Activated naive CD4-positive, alpha-beta T cell treated with Interleukin-2 at 50 U/mL for 16 hours (primary cell): ENCODE measurements at places on chromosomes 4 and X.

DNA sequence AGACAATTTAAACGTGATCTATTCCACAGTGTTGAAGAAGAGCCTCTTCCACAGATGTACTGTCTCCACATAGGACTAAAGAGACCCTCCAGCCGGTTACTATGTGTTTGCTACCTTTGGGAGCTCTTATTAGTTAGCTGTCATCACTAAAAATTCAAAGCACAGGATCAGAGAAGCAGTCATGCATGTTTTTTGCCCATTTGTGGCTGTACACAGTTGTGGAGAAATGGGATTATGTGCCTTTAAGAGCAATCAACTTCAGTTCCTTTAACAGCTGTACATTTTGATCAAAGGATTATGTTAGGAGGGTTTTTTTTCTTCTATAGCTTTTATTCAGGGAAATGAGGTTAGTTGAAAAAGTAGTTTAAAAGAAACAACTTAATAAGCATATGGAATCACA lies 149.0 kb upstream of the SPOCK3 start:
- DNase-seq, result no peak

DNA sequence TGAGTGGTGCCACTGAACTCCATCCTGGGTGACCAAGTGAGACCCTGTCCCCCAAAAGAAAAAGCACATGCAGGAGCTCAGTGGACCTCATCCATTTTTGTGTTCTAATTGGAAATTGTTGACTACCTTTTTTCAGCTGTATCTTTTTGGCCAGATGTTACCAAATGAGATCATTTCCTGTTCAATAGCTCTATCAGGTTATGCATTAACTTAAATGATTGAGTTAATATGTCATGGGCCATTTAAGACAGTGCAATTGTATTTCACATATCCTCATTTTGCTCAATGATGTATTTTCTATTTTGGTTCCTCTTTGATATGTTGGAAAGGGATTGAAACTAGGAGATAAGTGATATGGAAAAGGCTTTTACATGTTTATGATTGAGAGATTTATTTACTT lies 26.2 kb upstream of the RHOH start:
- no peak for DNase-seq

GRCh38 chr4:64417974-64418373 lies 8.7 kb upstream of the TECRL start:
- no peak for DNase-seq

- DNase-seq, result no peak
Measured at GRCh38 chr4:498328-498904, 540 bp downstream of the ZNF721 start.

DNA sequence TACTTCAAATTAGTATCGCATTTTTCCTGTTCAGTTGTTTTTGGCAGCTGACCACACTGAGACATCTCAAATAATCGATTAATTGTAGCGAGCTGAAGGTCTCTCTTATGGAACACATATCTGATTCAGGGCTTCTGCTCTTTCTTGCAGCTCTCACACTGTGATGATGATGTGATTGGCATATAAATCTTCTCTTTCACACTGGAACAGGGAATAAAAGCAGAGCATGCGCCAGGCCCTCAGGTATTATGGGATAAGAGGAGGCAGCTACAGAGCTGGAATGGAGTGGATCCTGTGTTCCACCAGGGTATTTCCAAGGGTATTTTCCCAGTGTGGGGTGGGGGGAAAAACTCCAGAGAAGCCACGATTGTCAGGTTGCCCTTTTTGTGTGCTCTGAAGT lies 265.4 kb upstream of the CASK start:
- DNase-seq, result no peak

GRCh38 chr4:183765251-183765911 lies 106.3 kb downstream of the TRAPPC11 start:
- DNase-seq, result no peak

GRCh38 chr4:70637239-70637913 lies 8.8 kb downstream of the ENAM start:
- no peak for DNase-seq

- DNase-seq, result peak; percentile 49
Measured at GRCh38 chr4:26150948-26151347, 169.9 kb upstream of the RBPJ start.

- DNase-seq, result no peak
Measured at GRCh38 chrX:15059474-15059873, 186.3 kb downstream of the MOSPD2 start.

GRCh38 chr4:78244705-78245485 lies 187.8 kb downstream of the FRAS1 start:
- no peak for DNase-seq

GRCh38 chrX:39487166-39487968 lies 610.4 kb downstream of the BCOR start:
- DNase-seq, result no peak

DNA sequence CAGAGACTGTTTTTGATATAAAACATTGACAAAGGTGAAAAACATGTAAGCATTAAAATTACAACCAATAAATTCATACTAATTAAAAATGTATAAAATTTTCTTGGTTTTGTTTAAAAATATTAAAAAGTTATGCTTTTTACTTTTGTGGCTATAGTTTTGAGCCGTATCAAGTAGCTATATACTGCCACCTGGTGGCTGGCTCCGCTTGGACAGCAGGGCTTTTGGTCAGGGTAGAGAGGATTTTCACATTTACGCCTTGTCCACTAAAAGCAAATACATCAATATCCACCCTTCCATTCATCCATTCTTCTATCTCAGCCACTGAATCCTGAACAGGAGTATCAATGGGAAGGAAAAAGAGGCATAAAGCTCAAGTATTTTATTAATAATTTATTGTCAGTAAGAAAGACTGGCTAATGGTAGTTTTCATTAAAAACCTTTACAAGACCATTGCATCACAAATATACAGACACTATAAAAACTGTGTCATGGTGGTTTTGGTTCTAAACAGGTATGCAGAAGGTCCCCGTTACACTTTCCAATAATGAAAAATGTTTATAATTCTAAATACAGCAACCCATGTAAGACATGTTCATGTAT lies 32.1 kb upstream of the MTNR1A start:
- peak; percentile 56 for DNase-seq

- no peak for DNase-seq
Measured at GRCh38 chr4:37749398-37749988, 63.3 kb upstream of the RELL1 start.

- no peak for DNase-seq
Measured at GRCh38 chr4:150561143-150561737, 20.7 kb upstream of the MAB21L2 start.

DNA sequence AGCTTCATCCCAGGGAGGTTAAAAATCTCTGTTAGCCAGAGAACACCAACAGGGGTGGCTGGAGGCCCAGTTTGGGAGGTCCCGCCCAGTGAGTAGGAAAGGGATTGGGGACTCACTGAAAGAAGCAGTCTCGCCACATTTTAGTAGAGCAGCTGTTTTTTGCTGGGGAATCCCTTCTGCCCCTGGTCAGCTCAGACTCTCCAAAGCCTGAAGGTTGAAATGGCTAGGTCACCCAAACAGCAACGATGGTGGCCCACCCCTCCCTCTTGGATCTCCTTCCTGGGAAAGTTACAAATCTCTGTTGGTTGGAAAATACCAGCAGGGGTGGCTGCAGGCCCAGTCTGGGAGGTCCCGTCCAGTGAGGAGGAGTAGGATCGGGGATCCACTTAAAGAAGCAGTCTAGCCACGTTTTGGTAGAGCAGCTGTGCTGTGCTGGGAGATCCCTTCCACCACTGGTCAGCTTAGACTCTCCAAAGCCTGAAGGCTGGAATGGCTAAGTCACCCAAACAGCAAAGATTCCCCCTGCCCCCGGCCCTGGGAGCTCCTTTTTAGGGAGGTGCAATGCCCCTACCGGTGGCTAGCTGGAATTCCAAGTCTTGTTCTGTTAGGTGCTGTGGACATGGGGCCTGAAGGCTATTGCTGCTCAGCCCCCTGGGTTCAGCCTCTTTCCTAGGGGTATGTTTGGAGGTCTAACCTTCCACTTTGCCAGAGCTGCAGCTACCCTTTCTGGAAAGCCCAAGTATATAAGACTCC lies 40.0 kb upstream of the TEX13A start:
- DNase-seq, result no peak

GRCh38 chr4:145299380-145300076 lies 119.1 kb upstream of the OTUD4 start:
- DNase-seq, result peak; percentile 70

DNA sequence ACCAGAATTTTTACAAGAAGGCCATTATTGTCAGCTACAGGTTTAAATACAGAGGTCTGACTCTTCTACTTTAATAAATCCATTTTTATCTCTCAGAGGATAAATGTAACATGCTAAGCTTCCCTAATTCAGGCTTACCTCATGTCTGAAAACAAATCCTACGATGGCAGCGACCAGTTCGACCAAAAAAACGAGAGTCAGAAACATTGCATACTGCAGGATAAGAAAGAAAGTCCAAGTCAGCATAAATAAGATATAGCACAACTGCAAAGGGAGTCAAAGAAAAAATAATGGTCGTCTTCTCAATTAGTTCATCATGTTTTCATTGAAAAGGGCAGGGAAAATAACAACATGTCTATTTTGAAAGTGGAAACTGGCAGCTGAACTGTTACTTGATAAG lies 1.6 kb downstream of the TSPAN6 start:
- DNase-seq, result no peak

DNA sequence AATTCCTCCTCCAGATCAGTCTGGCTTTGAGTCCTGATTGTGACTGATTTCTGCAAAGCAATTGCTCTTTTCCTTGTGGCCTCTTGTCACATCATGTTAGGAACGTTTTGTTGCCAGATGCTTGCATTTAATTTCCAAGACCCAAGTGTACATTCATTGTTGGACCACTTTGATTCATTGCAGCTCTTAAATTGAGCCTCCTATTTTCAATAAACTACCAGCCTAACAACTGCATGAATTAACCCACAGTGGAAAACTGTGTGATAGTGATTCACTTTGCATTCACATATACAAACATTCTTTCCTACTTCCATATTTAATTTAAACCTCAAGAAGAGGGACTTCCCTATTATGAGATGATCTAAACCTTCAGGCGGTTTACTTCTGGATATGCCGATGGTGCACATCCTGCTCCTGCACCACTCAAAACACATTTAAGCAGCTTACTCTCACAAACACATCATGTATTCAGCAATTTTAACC lies 118.4 kb downstream of the AFF1 start:
- no peak for DNase-seq

GRCh38 chrX:20432746-20433387 lies 166.2 kb upstream of the RPS6KA3 start:
- DNase-seq, result no peak

DNA sequence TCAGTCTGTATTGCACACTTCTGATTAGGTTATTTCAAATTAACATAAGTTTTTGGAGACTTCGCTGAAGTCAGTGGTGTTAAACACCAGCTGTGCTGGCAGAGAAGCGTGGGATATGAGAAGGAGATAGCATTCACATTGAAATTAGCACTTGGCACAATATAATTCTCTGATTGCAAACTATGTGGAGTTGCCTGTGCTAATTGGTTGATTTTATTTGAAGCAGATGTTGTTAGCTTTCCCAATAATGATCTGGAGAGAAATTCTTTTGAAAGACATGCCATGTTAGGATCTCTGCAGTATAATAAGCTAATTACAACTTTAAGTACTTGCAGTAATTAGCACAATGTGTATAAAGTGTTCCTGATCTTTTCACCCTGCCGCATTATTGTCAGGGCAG lies 367.4 kb upstream of the ARX start:
- no peak for DNase-seq

DNA sequence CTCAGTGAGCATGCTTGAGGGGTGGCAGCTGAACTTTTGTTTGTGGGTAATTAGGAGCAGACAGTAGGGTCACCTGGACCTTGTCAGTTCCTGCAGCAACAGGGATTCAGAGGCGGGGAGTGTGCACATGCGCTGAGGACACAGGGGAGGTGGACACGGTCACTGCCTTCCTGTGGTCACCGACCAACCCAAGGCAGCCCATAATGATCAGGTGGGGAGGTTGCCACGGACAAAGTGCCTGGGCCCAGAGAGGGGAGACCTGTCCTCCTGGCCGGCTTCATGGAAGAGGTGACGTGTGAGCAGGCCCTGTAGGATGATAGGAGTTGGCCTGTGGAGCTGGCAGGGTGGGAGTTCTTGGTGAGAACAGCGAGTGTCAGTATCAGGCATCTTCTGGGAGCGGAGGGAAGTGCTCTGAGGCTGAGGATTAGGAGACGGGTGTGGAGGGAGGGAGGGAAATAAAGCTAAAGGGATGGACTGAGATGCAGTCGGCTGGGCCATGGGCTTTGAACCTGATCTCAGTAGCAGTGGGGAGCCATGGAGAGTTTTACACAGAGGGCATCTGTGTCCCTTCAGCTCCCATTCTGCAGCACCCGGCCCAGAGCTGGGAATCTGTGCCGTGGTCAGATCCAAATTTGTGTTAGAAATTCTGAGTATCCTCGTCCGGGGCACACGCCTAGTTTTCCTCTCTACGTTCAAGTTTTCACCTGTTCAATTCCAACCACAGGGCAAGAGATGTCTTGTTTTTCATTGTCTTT lies 100.0 kb downstream of the PSAPL1 start:
- no peak for DNase-seq

- no peak for DNase-seq
Measured at GRCh38 chrX:72243472-72243871, 4.6 kb upstream of the ERCC6L start.

DNA sequence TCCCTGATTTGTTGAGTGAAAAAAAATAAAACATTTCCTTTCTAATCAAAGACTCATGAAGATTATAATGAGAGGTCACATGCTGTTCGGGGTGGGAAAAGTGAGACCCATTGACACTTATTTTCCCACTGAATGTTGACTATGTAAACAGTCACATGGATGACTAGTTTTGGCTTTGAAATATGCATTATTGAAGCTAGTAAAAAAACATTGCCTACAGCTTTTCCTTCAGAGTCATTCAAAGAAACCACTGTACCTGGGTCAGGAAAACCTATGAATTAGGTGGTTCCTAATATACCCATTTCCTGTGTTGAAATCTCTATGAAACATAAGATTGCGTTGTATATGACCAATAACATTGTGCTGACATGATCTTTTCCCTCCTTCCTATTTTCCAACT lies 251.2 kb downstream of the CFAP299 start:
- no peak for DNase-seq

- DNase-seq, result no peak
Measured at GRCh38 chrX:140661643-140662042, 47.9 kb upstream of the LINC00632 start.

GRCh38 chrX:12948495-12948894 lies 26.4 kb upstream of the TMSB4X start:
- no peak for DNase-seq

GRCh38 chr4:40448875-40449274 lies 113.7 kb downstream of the CHRNA9 start:
- no peak for DNase-seq

- no peak for DNase-seq
Measured at GRCh38 chrX:119455264-119455663, 13.0 kb upstream of the SLC25A5 start.

DNA sequence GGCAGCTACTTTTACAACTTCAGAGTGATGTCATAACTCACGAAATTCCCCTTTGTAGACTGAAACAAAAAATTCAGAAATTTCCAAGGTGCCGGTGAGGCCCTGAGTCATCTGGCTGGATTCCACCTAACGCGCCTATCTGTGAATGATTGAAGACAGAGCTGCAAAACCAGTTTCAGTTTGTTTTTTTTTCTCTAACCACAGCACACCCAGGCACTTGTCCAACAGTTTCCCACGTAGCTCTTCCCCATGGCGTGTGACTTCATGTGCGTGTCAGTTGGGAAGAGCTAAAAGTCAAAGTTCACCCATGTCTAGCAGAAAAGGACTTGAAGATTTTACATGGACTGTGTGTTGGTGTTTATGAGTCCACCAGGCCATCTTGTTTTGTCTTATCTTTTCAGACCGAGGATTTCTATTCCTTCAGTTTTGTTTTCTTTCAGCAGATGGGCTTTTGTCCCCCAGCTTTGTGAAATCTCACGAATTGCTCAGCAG lies 16.4 kb downstream of the TCEANC start:
- peak; percentile 67 for DNase-seq
